GM10248 (cell line): ENCODE measurements at places on chromosomes 1 and 21.
A peak's percentile ranks its signal among the peaks of the same experiment; 100 is the strongest.

DNA sequence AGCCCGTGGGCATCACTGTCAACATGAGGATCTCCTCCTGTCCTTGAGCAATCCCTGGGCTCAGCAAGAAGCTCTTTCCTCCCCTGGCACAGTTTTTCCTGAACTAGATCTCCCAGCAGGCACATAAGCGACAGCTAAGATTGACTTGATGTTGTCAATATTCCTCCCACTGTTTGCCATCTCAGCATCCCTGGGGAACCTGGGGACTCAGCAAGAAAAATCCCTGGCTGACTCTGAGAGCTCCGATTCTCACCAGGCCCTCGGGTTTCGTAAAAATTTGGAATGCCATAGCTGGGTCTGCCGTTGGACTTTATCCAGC is 687.2 kb downstream of the MATN1 start:
- no peak for DNase-seq

- no peak for DNase-seq
Measured at GRCh38 chr1:240501115-240501514, 110.8 kb downstream of the GREM2 start.

GRCh38 chr1:36258960-36259344 is 34.7 kb downstream of the THRAP3 start:
- DNase-seq = no peak

- DNase-seq = no peak
Measured at GRCh38 chr1:247961791-247962190, 3.2 kb upstream of the OR2AK2 start.

DNA sequence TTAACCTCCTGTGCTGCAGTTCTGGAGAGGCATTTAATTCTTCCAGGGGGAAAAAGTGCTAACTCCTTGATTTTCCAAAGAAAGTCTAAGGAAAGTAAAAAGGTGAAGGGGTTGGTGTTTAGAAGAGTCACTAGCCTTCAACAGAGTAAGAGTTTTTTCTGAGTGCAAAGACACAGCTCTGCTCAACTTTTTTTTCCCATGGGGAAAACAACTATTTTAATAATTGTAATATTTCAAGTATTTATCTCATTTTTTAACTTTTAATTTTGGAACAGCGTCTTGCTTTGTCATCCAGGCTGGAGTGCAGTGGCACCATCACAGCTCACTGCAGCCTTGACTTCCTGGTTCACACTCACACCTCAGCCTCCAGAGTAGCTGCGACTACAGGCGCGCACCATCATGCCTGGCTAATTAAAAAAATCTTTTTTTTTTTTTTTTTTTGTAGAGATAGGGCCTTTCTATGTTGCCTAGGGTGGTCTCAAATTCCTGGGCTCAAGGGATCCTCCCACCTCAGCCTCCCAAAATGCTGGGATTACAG is 202.6 kb downstream of the APP start:
- DNase-seq = no peak

DNA sequence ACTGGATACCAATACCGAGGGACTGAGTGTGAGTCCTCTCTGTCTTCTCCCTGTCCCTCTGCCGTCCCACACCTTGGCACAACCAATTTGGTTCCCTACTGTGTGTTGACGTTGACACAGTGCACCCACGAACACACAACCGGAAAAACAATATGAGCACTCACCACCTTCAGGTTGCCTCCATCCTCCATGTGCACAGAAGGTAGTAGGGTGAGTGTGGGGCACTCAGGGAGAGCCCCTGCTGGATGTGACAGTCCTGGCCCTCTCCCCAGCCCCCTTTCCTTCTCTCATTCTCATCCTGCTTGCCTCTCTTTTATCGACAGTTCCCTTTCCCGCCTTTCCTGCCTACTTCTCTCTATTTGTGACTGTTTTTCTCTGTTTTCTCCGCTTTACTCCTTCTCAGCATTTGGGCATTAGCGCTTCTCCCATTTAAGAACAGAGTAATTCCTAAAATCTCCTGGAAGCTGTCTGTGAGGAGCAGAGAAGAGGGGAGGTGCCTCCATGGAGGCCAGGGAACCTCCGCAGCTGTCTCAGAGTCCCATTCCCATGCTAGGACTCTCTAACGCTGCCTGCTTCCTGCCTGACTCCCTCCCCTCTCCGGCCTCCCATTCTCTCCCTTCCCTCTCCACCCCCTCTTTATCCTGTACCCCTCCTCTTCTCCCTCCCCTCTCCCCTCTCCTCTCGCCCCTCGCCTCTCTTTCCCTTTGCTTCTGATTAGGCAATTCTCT is 16.4 kb downstream of the CADM3 start:
- no peak for DNase-seq

GRCh38 chr1:21050031-21050430 is 126.7 kb downstream of the EIF4G3 start:
- DNase-seq = no peak

GRCh38 chr1:47618222-47618720 is 180.4 kb downstream of the FOXD2 start:
- no peak for DNase-seq

DNA sequence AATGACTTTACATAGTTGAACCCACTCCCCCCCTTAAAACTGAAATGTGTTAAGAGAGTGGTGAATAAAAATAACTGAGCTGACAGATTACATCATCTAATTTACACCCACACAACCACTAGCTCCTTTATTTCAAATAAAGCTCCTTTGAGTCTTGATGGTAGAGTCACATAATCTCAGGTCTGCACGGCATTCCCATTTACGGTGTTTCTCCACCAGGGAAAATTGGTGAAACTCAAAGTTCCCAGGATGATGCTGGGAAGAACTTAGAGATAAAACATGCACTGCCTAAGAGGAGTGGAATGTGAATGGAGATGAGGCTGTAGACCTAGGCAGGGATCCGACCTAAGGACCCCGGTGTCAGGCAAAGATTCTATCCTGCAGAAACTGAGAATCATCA is 727.8 kb upstream of the ADAMTS5 start:
- no peak for DNase-seq

- DNase-seq = no peak
Measured at GRCh38 chr1:20540281-20540680, 12.1 kb upstream of the FAM43B start.

- DNase-seq = no peak
Measured at GRCh38 chr1:31289021-31289420, 7.6 kb downstream of the SNRNP40 start.

DNA sequence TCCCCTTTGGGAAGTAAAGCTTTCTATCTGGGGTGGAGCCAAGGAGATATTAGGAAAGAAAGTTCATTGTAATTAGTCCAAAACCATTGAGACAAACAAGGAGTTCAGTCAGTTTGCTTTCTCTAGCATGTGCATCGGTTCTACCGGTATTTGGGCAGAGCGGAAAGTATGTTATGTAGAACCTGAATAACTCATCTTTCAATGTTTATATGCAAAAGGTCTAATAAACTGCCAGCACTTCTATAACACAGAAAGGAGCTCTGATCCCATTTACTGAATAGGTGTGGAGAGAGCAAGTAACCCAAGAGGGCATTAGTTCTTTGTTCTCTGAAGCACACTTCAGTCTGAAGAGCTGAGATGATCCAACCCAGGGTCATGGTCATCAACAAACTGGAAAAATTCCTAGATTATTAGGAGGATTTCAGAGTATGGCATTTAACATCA is 3.5 kb downstream of the TGFB2 start:
- no peak for DNase-seq

DNA sequence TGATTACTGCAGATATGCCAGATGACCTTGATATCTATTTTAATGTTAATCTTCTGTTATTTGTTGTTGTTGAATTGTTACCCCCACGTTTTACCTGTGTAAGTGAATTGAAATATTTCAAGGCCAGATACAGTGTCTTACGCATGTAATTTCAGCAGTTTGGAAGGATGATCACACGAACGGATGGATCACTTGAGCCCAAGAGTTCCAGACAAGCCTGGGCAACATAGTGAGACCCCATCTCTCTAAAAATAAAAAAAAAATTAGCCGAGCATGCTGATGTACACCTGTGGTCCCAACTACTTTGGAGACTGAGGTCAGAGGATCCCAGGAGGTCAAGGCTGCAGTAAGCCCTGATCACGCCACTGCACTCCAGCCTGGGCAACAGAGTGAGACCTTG is 32.2 kb downstream of the SDCCAG8 start:
- no peak for DNase-seq

GRCh38 chr1:1063945-1064831 is 9.9 kb downstream of the RNF223 start:
- peak; percentile 90 for DNase-seq

GRCh38 chr1:90198616-90199332 is 203.9 kb downstream of the ZNF326 start:
- no peak for DNase-seq

- DNase-seq = no peak
Measured at GRCh38 chr1:156104065-156104810, 10.3 kb upstream of the LMNA start.

GRCh38 chr1:91757763-91758460 is 128.0 kb downstream of the TGFBR3 start:
- DNase-seq = no peak

GRCh38 chr1:198929111-198929604 is 290.3 kb downstream of the PTPRC start:
- DNase-seq = no peak

DNA sequence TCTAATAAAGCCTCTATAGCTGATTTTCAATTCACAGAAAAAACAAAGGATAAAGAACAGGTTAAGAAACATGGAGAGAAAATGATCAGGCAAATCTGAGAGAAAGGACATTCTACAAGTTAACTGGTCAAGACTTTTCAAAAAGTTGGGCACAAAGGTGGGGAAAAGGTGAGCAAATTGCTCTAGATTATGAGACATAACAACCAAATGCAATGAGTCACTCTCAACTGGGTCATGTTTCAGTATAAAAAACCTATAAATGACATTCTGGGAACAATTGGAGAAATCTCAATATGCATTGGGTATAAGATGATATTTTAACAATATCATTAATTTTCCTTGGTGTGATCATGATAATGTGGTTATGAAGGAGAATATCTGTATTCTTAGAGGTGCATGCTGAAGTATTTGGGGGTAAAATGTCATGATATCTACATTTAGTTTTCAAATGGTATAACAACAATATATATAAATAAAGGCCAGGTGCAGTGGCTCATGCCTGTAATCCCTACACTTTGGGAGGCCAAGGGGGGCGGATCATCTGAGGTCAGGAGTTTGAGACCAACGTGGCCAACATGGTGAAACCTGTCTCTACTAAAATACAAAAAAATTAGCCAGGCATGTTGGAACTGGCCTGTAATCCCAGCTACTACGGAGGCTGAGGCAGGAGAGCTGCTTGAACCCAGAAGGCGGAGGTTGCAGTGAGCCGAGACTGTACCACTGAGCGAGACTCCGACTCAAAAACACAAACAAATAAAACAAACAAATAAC is 27.0 kb downstream of the ANKRD13C start:
- no peak for DNase-seq

GRCh38 chr1:9269078-9269501 is 23.6 kb upstream of the SPSB1 start:
- DNase-seq = no peak

- DNase-seq = peak; percentile 54
Measured at GRCh38 chr1:179883745-179884138, 1.7 kb downstream of the TOR1AIP1 start.

DNA sequence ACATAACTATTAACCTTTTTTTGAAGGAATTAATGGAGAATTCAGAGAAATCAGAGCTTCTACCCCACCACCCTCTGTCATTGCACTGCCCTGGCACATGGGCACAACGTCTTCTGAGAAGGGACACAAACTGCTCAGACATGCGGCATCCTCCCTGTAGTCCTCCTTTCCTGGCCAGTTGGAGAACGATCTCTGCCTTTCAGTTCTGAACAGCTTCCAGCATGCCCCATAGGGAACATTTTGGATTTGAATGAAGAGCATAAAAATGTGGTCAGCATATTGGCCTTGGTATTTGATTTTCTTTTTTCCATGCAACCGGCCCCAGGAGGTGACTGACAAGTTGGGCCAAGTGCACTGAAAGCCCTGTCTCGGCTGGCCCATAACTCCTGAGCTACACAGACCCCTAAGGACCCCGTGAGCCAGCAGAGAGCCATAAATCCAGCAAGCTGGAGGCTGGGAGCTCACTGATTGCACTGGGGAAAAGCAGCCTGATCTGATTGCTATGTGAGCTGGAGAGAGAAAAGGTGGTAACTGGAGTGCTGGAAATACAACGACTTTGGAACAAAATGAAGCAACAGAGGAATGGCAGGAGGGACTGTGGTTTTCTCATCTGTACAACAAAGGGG is 10.9 kb upstream of the BLACAT1 start:
- no peak for DNase-seq

GRCh38 chr21:33230545-33231324 is 997 bp downstream of the IFNAR2 start:
- no peak for DNase-seq

- DNase-seq = no peak
Measured at GRCh38 chr1:37303884-37304574, 170.4 kb upstream of the ZC3H12A start.

- no peak for DNase-seq
Measured at GRCh38 chr21:42924433-42924751, 1.0 kb downstream of the ERVH48-1 start.

GRCh38 chr1:39951926-39952325 is 3.0 kb upstream of the MFSD2A start:
- no peak for DNase-seq

- no peak for DNase-seq
Measured at GRCh38 chr1:224623743-224624333, 7.7 kb downstream of the CNIH3 start.

GRCh38 chr1:109508001-109508872 is 1.3 kb downstream of the AMIGO1 start:
- DNase-seq = no peak

DNA sequence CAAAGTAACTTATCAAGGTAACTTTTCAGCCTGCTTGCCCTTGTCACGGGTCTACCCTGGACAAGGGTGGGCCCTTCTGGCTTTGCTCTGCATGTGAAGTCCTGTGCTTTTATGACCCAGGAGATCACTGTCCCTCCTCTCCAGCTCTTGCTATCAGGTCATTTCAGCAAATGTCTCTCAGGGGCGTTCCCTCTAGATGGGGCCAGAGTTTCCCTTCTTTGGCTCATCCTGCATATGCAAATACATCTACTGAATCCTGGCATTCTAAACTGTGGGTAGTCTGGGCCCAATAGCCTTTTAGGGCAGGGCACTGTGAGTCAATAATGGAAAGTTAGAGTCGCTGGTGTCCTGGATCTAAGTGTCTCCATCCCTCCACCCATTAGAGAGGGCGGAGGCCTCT is 366.9 kb upstream of the USP24 start:
- DNase-seq = no peak

- DNase-seq = no peak
Measured at GRCh38 chr1:206682111-206682510, 2.6 kb upstream of the MAPKAPK2 start.

- no peak for DNase-seq
Measured at GRCh38 chr1:14332158-14332557, 266.3 kb upstream of the KAZN start.

- DNase-seq = no peak
Measured at GRCh38 chr1:225430301-225430700, 2.5 kb upstream of the LBR start.
